Activated CD8-positive, alpha-beta T cell treated with anti-CD3 and anti-CD28 coated beads for 36 hours (primary cell): ENCODE measurements at places on chromosomes 1 and 21. TPM values are rescaled to one million over a fixed set of nuclear protein-coding genes. Genes with fewer than 3 reads are reported as not detected.

DNA sequence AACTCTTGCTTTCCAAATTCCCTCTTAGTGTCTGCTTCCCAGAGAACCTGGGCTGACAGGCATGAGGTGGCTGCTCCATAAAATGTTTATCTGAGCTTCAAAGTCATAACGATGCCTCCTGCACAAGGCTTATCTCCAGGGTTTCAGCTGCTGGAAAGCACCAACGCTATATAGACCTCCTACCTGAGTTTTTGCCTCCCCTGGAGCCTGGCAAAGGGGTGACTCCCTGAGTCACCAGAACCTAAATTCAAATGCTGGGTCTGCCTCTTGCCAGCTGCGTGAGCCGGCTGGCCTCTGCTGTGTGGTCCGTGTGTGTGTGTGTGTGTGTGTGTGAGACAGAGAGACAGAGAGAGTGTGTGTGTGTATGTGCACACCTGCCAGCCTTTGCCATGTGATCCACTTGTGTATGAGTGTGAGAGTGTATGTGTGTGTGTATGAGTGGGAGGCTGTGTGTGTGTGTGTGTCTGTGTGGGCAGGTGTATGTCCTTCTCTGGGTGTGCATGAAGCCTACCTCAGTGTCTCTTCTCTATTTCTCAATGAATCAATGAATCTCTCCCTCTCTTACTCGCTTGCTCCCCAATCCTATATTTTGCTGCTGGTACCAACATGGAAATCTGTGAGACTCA, 714.9 kb downstream of the MATN1 start:
- no peak for DNase-seq
- H3K4me3 ChIP-seq = no peak overlapping the region
- H3K27ac ChIP-seq = no peak overlapping the region

DNA sequence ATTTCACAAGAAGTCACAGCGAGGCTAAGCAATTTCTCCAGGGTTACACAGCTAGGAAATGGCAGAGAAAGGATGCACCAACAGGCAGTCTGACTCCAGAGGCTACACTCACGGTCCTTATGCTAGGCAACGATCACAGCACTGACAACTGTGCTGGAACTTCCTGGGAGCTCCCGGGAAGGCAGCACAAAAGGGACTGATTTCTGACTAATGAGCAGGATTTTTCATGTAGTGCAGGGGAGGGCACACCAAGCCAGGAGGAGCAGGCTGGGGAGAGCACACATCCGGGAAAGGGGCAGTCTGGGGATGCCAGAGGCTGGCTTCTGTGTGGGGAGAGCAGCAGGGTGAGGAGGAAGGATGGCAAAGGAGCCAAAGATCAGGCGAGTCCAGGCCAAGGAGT, 486.7 kb downstream of the OMA1 start:
- H3K27me3 ChIP-seq = peaks cover 2% of the 10 kb centered on the region
- no peak overlapping the region for H3K27ac ChIP-seq
- DNase-seq = no peak
- H3K4me3 ChIP-seq = no peak overlapping the region
- no peaks in the 10 kb centered on the region for H3K4me1 ChIP-seq

The LDLRAD1 gene
- total RNA-seq = not detected

DNA sequence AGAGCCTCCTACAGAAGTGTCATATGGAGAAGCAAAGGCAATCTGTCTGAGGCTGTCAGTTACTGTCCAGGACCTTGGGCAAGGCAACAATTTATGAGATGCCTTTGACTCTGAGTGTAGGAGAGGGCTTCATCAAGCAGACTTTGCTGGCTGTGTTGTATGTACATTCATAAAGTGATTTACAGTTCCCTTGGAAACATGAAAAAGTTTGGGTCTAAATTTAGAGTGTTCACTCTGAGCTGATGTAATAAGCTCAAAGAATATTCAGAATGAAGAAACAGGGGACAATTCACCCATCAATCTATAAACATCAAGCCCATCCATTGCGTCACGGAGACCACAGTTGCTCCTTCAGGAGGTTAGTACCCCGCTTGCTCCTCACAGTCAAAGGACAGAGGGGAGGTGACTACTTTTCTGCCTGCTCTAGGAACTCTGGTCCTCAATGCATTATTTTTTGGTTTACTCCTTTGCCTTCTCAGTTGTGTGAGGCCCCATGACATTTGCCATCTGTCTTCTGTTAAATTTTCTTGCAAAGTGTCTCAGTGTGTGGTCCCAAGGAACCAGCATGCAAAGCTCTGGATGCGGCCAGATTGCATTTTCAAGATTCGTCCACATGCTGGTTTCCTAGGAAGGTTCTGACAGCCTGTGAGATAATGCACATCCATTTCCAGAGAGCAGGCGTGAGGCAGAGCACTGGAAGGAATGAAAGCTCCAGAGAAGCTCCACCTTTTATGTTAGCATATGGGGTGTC, 241.1 kb upstream of the KIAA0040 start:
- H3K36me3 ChIP-seq = no peaks in the 10 kb centered on the region
- no peak overlapping the region for H3K27ac ChIP-seq
- H3K4me3 ChIP-seq = no peak overlapping the region
- no peaks in the 10 kb centered on the region for H3K4me1 ChIP-seq
- no peak for DNase-seq

GRCh38 chr1:215083383-215083961, 935 bp downstream of the KCNK2 start:
- no peak overlapping the region for H3K4me3 ChIP-seq
- H3K36me3 ChIP-seq = no peaks in the 10 kb centered on the region
- DNase-seq = no peak
- H3K4me1 ChIP-seq = peaks cover 7% of the 10 kb centered on the region

DNA sequence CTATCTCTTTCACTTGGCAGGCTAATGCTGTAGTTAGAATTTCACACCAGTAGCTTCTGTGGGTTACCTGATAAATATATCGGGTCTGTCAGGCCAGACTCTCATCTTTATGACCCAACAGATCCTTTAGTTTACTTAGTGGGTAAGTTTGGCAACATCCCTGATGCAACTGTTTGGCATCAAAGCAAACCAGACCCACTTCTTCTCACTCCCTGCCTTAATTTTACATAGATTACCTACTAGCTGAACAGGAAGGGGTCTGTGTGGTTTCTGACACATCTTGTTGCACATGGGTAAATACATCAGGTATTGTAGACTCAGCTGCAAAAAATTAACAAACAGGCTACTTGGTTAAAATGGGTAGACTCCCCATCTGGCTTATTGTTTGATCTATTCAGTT, 3.2 kb upstream of the GUK1 start:
- H3K4me3 ChIP-seq = no peak overlapping the region
- no peak for DNase-seq
- peaks cover 13% of the 10 kb centered on the region for H3K4me1 ChIP-seq
- peak overlapping the region; percentile 35 for H3K27ac ChIP-seq
- H3K27me3 ChIP-seq = no peaks in the 10 kb centered on the region

DNA sequence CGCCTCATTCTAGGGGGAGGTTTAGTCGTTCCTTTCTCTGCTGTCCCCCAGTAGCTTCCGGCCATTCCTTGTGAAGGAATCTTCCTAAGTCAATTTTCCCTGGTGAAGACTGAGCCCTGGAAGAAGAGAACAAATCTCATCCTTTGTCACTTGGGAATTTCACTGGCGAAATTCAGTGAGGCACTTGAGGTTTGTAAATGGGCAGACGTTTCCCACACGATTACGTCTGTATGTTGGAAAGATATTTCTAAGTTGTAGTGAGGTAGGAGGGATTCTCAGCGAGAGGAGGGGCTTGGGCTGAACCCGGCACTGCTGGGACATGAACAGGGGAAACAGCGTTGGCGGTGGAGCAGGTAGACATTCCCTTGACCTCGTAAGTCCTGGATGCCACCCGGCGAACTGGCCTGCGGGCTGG, 47.2 kb downstream of the GALNT2 start:
- peaks cover 27% of the 10 kb centered on the region for H3K36me3 ChIP-seq
- DNase-seq = no peak
- no peaks in the 10 kb centered on the region for H3K27me3 ChIP-seq
- peaks cover 56% of the 10 kb centered on the region for H3K4me1 ChIP-seq

GRCh38 chr1:186770421-186770820, 58.3 kb upstream of the PLA2G4A start:
- no peaks in the 10 kb centered on the region for H3K36me3 ChIP-seq
- no peak overlapping the region for H3K27ac ChIP-seq
- no peaks in the 10 kb centered on the region for H3K4me1 ChIP-seq
- no peak for DNase-seq

The HSPB7 gene
- total RNA-seq = not detected

DNA sequence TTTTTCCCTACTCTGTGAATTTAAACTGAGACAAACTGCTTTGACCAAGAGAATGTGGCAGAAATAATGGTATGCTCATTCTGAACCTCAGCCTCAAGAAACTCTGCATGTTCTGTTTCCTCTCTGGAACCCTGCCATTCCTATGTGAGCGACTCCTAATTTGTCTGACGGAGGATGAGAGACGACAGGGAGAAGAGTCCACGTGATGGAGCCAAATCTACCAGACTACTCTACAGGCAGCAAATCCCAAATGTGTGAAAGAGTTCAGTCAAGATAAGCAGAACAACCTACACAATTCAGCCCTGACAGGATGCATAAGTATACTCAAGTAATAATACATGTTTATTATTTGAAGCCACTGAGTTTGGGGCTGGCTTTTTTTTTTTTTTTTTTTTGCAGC, 153.5 kb downstream of the DPYD start:
- H3K36me3 ChIP-seq = peaks cover 7% of the 10 kb centered on the region
- no peaks in the 10 kb centered on the region for H3K4me1 ChIP-seq
- no peaks in the 10 kb centered on the region for H3K27me3 ChIP-seq
- no peak overlapping the region for H3K4me3 ChIP-seq

The CACYBP gene
- total RNA-seq = 307 TPM

DNA sequence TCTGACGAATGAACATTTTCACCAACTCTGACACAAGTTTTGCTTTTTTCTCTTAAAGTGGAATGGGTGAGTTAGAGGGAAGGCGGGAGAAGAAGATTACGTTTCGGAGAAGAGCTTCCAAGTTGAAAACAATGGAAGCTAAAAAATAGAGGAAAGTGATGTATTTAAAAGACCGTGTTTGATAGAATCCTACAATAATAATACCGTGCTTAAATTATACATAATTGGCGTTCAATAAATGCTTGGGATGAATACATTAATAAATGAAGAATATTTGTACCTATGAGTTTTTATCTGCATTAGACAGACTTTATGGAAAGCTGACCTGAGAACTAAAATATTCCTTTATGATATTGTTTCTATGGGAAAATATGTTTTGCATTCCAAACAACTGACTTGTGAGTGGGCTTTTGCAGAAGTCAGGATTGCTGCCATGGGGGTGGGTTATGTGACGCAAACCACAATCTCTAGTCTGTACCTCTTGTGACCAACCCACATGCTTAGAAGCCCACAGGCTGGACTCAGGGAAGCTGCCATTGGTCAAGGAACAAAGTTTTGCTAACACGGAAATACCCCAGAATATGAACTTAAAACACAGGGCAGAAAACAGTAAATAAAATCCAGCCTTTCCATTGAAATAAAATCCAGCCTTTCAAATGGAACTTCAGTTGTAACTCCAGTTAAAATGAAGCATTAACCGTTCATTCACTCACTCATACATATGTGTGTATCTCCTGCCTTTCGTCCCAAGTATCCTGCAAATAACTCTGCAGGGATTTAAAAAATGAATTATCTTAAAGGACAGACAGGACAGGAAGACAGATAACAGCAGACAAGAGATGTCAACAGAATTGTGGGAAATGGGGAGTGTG, 21.3 kb upstream of the ATF3 start:
- no peak for DNase-seq
- H3K27me3 ChIP-seq = peaks cover 29% of the 10 kb centered on the region
- no peaks in the 10 kb centered on the region for H3K36me3 ChIP-seq
- H3K4me1 ChIP-seq = no peaks in the 10 kb centered on the region
- H3K4me3 ChIP-seq = no peak overlapping the region

The CD247 gene
- 229 TPM for total RNA-seq

DNA sequence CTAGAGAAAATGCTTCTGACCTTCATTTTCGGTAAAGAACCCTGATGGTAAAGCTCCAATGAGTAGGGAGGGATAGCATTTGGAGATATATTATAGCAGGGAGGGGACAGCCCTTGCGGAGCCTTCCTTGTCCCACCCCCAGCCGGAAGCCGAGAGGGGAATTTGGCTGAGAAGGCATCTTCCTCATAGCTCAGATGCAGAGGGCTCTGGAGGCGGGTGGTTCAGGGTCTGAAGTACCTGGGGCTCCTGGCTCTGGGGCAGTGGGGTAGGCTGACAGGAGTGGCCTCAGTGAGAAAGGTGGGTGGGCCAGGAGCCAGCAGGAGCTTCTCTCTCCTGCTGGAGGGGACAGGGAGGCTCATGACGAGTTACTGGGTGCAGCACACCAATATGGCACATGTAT, 88.0 kb upstream of the IFFO2 start:
- no peak for DNase-seq
- peaks cover 15% of the 10 kb centered on the region for H3K4me1 ChIP-seq
- H3K27me3 ChIP-seq = peaks cover 10% of the 10 kb centered on the region
- H3K27ac ChIP-seq = no peak overlapping the region

GRCh38 chr1:30789388-30790255, 32.0 kb upstream of the LAPTM5 start:
- no peaks in the 10 kb centered on the region for H3K36me3 ChIP-seq
- no peak overlapping the region for H3K27ac ChIP-seq
- H3K4me1 ChIP-seq = peaks cover 9% of the 10 kb centered on the region
- H3K27me3 ChIP-seq = peaks cover 4% of the 10 kb centered on the region
- no peak overlapping the region for H3K4me3 ChIP-seq
- DNase-seq = no peak

- H3K36me3 ChIP-seq = peaks cover 2% of the 10 kb centered on the region
- peaks cover 27% of the 10 kb centered on the region for H3K4me1 ChIP-seq
- peaks cover 4% of the 10 kb centered on the region for H3K27me3 ChIP-seq
- peak overlapping the region; percentile 49 for H3K27ac ChIP-seq
Observed at GRCh38 chr1:199040076-199040905, 401.5 kb downstream of the PTPRC start.

The HHAT gene
- total RNA-seq = 1.4 TPM

DNA sequence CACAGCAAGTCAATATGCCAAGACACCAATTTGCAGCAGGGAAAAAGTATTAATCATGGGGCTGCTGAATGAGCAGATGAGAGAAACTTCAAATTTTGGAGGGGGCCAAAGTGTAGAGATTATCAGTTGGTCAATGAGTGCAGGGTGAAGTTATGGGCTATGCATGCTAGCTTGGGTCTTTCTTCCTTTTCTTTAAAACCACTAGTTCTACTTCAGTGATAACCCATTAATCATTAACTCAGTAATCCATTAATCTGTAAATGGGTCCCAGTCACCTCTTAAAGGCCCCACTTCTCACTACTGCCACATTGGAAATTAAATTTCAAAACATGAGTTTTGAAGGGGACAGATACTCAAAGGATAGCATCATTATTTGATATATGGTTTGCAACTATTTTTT, 688.6 kb upstream of the ADGRL4 start:
- H3K27ac ChIP-seq = no peak overlapping the region
- no peak for DNase-seq
- H3K4me3 ChIP-seq = no peak overlapping the region
- no peaks in the 10 kb centered on the region for H3K4me1 ChIP-seq
- no peaks in the 10 kb centered on the region for H3K36me3 ChIP-seq
- no peaks in the 10 kb centered on the region for H3K27me3 ChIP-seq
